ENCODE measurements at places on chromosomes 5 and 9. TPM values are rescaled to one million over a fixed set of nuclear protein-coding genes. Genes with fewer than 3 reads are reported as not detected.

The NOXA1 gene
- 0.33 TPM for polyA plus RNA-seq

DNA sequence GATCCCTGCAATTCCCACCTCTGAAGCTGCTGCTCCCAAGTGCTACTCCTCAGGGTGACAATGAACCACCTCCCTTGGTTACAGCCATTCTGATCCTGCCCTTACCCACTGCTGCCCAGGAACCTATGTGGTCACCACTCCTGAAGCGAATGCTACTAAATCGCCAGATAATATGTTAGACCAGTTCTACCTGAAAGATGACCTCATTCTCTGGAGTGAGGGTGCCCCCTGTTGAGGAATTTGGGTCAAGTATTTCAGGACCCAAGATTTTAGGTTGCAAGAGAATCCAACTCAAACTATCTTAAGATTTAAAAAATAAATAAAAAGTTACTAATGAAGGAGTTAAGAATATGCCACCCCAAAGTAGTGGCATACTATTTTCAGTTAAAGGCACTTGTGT is 5.8 kb upstream of the SNAPC3 start:
- no peak for DNase-seq

DNA sequence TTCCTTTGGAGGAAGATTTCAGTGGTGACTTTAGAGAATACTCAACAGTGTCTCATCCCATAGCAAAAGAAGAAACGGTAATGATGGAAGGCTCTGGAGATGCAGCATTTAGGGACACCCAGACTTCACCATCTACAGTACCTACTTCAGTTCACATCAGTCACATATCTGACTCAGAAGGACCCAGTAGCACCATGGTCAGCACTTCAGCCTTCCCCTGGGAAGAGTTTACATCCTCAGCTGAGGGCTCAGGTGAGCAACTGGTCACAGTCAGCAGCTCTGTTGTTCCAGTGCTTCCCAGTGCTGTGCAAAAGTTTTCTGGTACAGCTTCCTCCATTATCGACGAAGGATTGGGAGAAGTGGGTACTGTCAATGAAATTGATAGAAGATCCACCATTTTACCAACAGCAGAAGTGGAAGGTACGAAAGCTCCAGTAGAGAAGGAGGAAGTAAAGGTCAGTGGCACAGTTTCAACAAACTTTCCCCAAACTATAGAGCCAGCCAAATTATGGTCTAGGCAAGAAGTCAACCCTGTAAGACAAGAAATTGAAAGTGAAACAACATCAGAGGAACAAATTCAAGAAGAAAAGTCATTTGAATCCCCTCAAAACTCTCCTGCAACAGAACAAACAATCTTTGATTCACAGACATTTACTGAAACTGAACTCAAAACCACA is 67.4 kb downstream of the VCAN start:
- DNase-seq = no peak

- no peak for DNase-seq
Observed at GRCh38 chr9:129482521-129483414, 138.1 kb downstream of the C9orf50 start.

- DNase-seq = no peak
Observed at GRCh38 chr5:31487506-31487905, 44.4 kb downstream of the DROSHA start.

The TEX53 gene
- not detected for polyA plus RNA-seq

Data from keratinocyte (primary cell).